AG09319 (cell line): ENCODE measurements at places on chromosomes 3 and 15.

DNA sequence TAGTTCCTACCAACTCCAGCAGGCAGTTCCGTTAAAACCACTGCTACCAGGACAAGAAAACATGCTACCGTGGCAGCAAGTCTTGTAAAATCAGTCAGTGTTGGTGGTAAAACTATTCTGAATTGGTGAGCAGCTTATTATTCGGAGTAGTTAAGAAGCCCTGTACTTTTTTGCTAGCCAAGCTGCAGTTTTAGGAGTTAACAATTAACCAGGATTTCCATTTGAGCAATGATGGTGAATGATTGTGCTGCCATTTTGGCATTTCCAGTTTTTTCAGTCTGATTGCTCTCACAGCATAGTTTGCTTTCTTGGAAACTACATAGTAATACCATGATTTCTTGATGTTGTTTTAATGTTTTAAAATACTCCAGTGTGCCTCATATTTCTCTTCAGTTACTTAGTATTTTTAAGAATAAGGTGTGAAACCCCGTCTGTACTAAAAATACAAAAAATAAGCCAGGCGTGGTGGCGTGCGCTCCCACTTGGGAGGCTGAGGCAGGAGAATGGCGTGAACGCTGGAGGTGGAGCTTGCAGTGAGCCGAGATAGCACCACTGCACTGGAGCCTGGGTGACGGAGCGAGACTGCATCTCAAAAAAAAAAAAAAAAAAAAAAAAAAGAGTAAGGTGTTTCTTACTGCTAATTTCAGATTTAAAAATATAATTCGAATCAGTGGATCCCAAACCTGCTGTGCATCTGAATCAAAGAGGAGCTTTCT lies 43.8 kb upstream of the SCAANT1 start:
- DNase-seq: no peak

GRCh38 chr3:49466085-49466484 lies 4.0 kb upstream of the DAG1 start:
- DNase-seq: no peak

DNA sequence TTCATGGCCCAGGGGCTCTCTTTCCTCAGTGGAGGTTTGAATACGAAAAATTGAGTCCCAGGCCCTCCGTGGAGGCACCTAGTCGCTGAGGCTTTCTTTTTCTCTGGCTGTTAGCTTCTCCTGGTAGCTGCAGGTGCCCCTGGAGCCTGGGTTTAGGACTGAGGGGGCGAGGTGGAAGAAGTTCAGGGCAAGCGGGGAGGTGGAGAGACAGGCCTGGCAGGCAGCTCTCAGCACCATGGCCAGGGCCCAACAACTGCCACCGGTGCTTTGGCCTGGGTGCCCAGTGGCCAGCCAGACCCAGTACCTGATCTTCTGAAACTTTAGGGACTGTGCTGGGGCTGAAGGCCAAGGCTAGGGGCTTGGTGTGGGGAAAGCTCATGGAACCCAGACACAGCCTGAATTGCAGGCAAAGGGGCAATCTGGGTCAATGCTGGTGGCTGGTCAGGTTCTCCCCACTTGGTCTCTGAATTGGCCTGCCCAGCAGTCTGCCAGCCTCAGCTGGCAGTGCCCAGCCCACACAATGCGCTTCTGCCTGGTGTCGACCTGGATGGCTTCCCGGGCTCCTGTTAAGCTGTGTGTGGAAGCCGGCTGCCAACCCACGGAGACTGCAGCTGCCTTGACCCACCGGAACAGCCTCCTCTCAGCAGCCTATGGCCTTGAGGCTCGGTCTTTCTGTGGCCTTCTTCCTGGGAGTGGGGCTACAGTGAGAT lies 30.3 kb upstream of the POLG start:
- no peak for DNase-seq

DNA sequence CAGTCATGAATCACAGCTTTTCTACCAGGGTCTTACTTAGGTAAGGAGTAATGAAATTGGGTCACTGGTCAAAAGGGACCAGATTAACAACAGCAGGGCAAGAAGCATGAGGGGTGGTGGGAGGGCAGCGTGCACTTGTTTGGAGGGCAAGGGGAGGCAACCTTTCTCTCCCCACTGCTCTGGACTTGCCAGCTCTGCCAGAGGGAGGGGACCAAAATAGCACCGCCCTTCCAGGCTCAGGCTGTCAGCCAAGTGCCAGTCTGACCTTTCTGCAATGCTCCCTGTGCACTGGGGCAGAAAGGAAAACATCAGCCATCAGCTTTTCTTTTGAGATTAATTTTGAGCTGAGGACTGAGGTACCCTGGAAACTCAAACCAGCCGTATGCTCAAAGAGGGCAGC lies 4.5 kb upstream of the ULK3 start:
- DNase-seq: no peak

DNA sequence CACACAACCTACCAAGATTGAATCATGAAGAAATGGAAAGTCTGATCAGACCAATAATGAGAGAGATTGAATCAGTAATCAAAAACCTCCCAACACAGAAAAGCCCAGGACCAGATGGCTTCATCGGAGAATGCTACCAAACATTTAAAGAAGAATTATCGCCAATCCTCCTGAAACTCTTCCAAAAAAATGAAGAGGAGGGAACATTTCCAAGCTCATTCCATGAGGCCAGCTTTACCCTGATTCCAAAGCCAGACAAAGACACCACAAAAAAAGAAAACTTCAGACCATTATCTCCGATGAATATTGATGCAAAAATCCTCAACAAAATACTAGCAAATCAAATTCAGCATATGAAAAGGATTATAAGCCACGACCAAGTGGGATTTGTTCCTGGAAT lies 94.1 kb downstream of the SENP2 start:
- no peak for DNase-seq

DNA sequence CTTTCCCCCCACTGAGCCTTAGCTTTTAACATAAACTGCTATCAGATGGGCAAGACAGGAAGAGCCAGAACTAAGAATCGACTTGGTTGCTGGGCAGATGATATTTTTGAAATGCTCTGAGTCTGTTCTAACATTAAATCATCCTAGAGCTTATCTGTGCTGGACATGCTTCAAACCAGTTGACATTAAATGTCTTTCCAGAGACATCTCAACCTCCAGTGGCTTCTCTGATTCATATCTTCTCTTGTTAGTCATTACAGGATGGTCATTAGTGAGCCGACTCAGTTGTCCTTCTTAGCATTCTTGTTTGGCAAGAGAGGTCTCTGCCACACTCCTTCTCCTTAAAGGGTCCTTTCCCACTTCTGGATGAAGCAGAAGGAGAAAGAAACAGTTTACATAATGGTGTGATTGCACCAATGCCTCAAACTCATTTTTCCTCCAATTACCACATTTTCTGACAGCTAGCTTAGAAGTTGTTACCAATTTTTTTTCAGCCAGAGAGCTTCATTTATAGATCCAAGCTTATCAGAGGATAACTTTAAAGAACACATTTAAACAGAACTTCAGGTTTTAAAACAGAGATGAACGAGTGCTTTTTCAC lies 21.7 kb upstream of the SYN2 start:
- no peak for DNase-seq

- no peak for DNase-seq
These were observed 22.1 kb upstream of the TMEM115 start for GRCh38 chr3:50381383-50381782.

- peak; percentile 51 for DNase-seq
These were observed 30.7 kb downstream of the CHD2 start for GRCh38 chr15:92930776-92931175.

- no peak for DNase-seq
These were observed 42.8 kb downstream of the SSR3 start for GRCh38 chr3:156511987-156512677.

- no peak for DNase-seq
These were observed 24.9 kb upstream of the ACAD9 start for GRCh38 chr3:128854475-128854874.

- no peak for DNase-seq
These were observed 112.4 kb upstream of the TLE3 start for GRCh38 chr15:70210076-70210475.

DNA sequence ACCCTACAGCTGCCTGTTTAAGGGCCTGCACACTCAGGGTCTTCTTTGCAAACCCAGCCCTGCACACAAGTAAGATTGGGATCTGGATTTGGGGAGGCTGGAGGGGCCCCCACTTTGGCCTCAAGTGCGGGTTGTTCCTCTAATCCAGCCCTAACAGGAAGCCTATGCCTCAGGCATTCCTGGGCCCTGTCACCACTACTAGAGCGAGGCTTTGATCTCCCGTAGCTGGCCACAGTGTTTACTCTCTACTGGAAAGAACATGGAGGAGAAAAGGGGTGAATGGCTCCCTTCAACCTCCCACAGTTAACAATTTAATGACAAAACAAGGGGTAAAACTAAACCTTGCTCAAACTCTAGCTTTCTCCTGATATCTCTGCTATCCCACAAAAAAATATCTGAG lies 48.4 kb downstream of the DZIP1L start:
- DNase-seq: no peak

DNA sequence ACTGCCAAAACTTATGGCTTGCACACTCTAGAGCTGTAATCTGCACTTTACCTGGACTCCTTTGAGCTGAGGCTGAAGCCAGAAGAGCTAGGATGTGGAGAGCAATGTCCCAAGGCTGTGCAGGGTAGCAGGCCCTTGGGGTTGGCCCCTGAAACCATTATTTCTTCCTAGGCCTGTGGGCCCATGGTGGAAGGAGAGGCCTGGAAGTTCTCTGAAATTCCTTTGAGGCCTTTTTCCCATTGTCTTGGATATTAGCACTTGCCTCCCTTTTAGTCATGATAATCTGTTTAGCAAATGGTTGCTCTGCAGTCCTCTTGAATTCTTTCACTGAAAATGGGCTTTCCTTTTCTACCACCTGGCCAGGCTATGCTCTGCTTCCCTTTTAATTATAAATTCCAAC lies 102.0 kb upstream of the SGO1 start:
- no peak for DNase-seq

- DNase-seq: no peak
These were observed 65.8 kb downstream of the EXOG start for GRCh38 chr3:38561746-38562466.

DNA sequence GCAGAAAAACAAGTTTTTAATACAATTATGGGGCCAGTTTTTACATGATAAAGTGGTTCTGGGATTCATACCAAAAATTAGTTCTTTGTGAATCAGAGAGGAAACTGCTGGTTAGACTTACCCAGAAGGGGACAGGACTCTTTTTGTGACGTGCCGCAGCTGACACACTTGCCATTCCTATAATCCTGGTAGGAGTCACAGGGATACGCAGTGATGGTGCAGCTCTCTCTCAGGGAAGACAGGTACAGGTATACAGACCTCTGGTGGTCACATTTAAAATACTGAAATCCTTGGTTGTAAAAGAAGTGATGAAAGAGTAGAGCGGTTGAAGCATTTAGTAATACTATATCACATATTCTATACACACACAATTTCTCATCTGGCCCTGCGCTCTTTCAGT lies 20.2 kb upstream of the TMEM41A start:
- no peak for DNase-seq

- no peak for DNase-seq
These were observed 88.6 kb downstream of the RYK start for GRCh38 chr3:134161898-134162615.

DNA sequence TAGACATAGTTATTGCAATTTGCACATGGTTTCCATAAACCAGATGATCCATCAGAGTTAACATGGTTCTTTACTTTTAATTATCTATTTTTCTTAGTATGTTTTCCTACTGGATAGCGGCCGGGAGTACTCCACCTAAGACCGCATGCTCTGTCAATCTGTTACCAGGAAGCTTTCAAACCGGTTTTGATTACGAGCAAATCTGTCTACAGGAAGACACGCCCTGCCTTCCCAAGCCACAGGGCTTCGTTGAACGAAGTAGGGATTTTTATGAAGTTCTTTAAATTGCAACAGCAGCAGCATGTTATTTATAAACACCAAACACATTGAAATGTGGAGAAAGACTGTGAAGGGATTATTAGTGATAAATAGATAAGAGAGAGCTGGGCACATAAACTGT lies 283.3 kb upstream of the ROBO2 start:
- DNase-seq: no peak

- no peak for DNase-seq
These were observed 52.0 kb downstream of the DZIP1L start for GRCh38 chr3:138063416-138063815.

DNA sequence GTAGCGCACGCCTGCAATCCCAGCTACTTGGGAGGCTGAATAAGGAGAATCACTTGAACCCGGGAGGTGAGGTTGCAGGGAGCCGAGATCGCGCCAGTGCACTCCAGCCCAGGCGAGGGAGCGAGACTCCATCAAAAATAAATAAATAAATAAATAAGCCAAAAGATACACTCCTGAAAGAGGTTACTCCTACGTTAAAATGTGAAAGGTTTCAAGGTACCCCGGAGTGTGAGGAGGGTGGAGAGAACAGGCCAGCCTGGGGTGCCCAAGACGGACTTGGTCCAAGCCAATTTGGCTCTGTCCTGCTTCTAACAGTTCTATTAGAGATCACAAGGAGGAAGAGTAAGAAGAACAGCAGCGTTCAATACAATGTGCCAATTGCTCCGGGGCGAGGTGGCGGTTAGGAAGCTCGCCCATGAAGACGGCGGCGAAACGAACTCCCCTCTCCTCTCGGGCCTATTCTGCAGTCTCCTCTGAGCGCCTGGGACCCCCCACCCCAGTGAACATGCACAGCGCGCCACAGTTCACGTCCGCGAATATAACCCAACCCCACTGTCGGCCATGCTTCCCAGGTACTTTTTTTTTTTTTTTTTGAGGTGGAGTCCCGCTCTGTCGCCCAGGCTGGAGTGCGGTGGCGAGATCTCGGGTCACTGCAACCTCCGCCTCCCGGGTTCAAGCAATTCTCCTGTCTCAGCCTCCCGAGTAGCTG lies 942 bp downstream of the ELP6 start:
- DNase-seq: no peak

DNA sequence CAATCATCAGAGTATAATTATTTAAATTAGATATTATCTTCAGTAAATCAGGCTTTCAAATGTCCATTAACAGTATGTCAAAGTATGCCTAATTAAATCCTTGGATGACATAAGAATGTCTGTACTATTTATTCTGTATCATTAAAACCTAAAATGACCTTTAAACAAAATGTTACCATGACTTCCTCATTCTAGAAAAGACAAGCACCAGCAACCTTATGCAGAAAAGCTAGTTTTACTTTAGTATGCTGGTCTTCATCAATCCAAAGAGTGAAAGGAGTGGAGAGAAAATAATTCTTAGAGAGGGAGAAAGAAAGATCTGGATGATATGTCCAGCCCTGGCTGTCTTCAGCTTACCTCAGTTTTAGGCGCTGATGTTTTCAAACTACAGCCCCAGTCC lies 140.1 kb upstream of the UBE2E2 start:
- DNase-seq: no peak

- DNase-seq: no peak
These were observed 26.4 kb upstream of the MYZAP start for GRCh38 chr15:57565311-57565710.

DNA sequence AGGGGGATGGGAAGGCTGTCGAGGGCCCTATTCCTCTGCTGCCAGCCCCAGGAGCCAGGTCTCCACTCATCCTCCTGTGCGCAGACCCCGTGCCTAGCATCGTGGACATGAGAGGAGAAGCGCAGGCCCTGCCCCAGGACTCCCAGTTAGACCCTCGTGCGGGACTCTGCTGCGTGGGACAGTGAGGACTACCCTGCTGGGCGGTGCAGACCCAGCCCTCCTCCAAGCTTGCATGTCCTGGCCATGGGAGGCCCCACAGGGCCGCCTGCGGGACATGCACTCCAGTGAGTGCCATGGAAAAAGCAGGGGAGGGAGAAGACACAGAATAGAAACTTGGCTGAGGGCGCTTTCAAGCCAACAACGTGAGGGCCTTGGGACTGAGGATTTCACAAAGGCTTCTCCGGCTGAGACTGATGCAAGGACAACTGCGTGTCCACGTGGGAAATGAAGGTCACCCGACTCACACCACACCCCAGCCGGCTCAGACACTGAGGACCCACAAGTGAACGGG lies 62.6 kb upstream of the IQSEC1 start:
- DNase-seq: no peak

GRCh38 chr15:74203914-74204431 lies 1.4 kb upstream of the STRA6 start:
- DNase-seq: peak; percentile 58
